ENCODE measurements at places on chromosomes 3 and 15. TPM values are rescaled to one million over a fixed set of nuclear protein-coding genes. Genes with fewer than 3 reads are reported as not detected.

The NAALADL2 gene
- not detected for total RNA-seq

The TMEM45A gene
- 0.10 TPM for total RNA-seq

The CCR4 gene
- 0.17 TPM for total RNA-seq

The TNFAIP8L3 gene
- not detected for total RNA-seq

The GOLGA6C gene
- not detected for total RNA-seq
